Sciatic nerve (tissue), 2 donors: ENCODE measurements at places on chromosomes 3 and 15.

- DNase-seq = peak; percentile 94
Measured at GRCh38 chr3:134485075-134485717, 589 bp downstream of the ANAPC13 start.

DNA sequence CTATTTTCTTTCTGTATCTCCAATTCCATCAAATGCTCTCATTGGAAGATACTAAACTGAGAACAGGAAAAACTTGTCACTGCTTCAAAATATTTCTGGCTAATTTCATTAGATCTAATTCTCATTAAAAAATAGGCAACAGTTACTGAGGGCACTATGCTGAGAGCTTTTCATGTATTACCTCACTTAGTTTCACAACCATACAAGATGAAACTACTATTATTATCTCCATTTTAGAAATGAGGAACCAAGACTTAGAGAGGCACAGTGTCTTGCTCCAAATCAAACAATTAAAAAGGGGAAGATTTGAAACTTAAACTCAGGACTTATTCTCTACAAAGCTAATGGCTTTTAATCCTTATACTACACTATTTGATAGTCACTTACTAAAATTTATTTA lies 7.2 kb upstream of the OTOL1 start:
- DNase-seq = no peak

DNA sequence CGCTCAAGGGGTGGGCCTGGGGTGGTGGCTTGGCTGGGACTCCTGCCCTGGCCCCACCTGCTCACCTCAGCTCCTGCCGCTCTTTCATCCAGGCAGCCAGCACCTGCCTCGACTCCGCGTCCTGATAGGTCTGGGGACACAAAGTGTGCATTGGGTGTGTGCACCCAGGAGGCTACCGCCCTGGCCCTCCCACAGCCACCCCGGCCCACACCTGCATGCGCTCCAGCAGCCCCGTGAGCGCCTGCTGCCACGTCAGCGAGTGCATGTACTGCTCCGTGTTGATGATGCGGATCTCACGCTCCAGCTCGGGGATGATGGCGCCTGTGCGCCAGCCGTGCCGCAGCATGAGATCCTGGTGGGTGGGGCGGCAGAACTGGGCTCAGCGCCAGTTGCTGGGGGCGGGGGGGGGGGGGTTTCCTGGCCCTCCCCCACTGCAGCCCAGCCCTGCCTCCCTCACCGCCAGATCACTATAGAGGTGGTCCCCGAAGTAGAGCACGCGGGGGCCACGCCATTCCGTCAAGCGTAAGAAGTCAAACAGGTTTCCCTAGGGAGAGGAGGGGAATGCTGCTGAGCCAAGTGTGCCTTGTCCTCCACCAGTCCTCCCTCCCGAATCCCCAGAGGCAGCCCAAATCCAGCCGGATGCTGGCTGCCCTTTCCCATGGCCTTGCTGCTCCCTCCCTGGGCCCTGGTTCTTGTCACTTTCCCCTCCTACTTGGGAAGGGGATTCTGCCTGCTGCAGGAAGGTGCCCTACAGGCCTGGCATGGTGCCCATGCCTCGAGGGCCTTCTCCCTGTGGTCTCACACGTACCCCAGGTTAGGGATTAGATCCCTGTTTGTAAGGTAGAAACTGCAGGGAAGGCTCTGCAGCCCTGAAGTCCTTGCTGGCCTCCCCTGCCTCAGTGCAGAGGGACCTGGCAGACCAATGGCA lies 8.6 kb downstream of the NT5DC2 start:
- DNase-seq = peak; percentile 61

- DNase-seq = no peak
Measured at GRCh38 chr3:179452176-179452564, 900 bp upstream of the GNB4 start.

- DNase-seq = no peak
Measured at GRCh38 chr15:41825572-41826535, 2.0 kb upstream of the JMJD7 start.

DNA sequence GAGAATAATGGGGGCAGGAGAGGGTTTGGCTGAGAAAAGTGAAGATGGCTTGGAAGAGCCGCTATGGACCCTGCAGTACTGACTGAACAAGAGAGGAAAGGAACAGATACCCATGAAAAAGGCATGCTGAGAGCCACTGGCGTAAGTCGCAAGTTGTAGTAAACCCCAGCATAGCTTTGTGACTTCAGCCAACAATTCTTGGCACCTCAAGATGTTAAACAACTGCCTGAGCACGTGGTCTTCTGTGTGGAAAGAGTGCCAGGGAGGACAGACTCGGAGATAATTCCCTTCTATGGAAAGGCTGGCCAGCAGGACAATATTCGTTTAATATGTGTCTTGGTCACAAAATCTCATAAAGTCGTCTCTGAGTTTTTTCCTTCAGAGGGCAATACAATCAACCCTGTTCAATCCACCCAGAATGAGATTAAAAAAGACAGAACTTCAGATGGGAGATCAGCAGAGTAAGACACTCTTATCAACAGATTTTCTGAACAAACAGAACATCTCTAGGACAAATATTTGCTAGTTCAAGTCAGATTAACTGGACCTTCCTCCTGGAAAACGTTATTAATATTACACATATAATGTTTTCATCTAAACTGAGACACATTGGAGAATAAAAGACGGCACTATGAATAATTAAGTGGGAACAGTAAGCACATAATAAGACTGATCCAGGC lies 49.2 kb downstream of the NEK10 start:
- DNase-seq = no peak

DNA sequence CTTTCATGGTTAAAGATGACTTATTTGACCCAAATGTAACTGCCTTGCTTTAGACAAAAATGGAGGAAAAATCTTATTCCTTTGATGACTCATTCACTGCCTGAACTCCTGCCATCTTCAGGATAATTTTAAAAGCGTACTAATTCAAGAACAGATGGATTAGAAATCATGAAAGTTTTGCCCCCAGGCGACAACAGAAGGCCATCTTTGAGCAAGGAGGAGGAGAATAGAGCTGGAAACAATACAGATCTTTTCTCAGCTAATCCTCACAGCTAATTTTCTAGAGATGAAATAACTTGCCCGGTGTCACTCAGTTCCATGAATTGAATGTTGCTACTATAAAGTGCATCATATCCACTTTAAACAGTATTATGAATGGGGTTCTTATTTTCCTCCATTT lies 324.7 kb upstream of the RARB start:
- no peak for DNase-seq

GRCh38 chr15:36252146-36252711 lies 327.2 kb upstream of the CDIN1 start:
- DNase-seq = no peak

DNA sequence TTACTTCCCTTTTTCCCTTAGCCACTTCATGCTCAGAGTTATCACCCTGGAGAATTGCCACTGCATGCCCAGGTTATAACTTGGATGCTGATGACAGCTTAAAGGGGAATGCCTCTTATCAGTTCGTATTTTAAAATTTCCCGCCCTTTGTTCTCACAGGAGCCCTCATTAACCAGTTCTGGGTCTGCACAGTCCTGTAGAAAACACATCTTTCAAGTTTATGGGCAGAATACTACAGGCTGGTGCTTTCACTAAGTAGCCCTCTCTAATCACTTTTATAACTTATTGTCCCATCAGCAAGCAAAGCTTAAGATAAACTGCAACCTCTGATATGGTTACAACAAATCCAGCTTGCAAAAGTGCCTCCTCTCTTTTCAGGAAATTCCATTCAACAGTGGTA lies 587.3 kb upstream of the UBE2E2 start:
- no peak for DNase-seq

DNA sequence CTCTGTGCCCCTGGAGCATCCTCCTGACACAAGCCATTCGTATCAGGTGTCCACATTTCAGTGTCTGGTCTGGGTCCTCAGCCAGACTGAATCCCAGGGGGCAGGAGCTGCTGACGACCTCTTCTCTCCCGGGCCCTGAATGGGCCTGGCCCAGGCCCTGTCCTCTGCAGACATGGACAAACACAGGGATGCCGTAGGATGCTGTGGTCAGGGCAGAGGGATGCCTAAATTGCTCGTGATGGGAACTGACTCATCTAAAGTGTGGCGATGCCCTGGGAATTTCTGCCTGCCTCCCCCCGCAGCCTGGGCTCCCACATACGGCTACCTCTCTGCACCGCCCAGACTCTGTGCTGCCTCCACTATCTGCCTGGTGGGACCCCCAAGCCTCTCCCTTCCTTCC lies 58.5 kb upstream of the CTSH start:
- DNase-seq = no peak

- DNase-seq = peak; percentile 80
Measured at GRCh38 chr3:188348435-188349244, 194.7 kb downstream of the LPP start.

DNA sequence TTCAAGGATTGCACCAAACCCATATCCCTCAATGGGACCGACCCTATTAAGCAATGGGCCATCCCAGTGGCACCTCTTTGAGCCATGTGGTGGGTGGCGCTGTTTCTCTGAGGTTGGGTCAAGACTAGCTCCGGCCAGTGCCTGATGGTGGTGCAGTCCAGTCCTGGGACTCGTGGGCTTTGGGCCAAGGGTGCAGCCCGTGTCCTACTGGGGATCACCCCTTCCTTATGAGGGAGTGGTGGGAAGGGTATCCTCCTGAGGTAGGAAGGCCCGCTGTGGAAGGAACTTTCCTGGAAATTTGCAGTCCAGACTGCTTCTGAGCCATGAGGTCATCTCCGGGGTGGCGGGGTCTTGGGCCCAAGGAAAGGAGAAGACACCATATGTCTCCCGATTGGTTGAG lies 231.6 kb downstream of the SNRPN start:
- DNase-seq = no peak

DNA sequence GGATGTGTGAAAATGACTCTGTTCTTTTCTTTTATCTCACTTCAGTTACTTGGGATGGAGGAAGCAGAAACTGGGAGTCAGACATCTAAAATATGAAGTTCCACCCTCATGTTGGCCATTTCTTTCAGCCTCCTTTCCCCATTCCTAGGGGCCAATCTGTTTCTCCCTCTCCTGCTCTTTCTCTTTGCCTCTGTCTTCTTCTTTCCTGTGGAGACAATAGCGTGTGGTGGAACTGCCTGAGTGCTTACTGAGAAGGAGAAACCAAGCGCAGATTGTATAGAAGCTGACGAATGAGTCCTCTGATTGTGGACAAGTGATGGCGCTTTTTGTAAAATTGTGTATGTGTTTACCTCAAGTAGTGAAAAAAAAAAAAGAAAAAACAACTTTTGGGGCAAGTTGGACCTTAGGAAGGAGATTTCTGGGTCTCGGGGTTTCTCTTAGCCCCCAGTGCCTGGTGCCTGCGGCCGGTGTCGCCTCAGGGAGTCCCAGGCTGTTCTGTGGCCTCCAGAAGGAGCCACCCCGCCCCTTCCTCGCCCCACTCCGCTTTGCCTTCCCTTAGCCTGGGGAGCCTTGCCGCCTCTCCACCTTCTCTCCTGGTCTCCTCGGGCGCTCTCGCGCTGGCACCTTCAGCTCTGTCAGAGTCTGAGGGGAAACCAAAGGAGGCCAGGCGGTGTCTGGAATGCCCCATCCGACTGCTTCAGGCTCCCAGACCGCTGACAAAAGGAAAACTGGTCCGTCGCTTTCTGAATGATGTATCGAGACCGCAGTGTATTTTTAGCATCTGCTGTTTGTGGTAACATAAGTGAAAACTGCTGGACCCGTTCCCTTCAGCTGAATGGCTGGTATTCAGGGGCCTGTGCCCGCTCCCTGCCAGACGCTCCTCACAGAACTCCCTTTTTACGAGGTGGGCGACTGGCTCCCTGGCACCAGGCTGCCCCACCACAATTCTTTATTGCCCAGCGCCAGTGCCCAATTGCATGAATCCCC lies 30.1 kb downstream of the SCG5 start:
- DNase-seq = no peak

DNA sequence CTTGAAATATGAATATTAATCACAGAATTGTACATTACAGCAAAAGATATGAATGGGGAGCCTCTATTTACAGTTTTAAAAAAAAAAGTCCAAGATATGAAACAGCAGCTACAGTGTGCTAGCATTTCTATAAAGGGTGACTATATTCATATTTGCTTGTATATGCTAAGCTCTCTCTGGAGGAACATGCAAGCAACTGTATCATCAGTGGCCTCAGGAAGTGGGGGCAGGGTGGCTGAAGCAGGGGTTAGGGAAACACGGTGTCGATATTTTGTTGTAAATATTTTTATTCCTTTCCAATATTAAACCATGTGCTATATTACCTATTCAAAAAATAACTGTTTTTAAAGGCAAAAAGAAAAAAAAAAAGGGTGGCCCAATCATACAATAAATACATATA lies 2.3 kb downstream of the UACA start:
- no peak for DNase-seq

GRCh38 chr3:132709761-132710160 lies 12.4 kb downstream of the NPHP3 start:
- DNase-seq = no peak

DNA sequence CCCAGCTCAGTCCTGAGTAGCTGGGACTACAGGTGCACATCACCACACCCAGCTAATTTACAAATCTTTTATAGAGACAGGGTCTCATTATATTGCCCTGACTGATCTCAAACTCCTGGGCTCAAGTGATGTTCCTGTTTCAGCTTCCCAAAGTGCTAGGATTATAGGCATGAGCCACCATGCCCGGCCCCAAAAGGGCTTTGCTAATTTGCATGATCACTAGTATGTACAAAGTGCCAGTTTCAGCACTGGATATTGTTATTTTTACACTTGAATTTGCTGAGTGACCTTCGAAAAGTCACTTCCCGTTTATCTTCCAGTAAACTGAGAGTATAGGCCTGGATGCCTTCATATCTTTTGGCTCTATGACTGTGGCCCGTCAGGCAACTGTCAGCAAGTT lies 12.2 kb downstream of the CLN6 start:
- DNase-seq = peak; percentile 9

DNA sequence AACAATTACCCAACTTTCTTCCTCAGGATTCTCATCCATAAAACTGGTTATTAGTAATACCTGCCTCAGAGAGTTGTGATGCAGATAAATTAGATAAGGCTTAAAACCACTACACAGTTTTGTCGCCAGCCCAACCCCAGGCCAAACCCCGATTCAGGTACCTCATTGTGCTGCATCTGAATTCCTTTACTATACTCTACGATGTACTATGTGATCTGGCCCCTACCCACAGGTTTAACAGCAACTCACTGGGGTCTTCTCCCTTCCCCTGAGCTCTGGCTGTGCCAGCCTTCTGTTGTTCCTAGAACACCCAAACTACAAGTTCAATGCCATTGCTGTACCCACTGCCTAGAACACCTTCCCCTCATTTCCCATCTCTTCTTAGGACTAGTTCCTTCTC lies 64.6 kb downstream of the MYO5A start:
- no peak for DNase-seq

DNA sequence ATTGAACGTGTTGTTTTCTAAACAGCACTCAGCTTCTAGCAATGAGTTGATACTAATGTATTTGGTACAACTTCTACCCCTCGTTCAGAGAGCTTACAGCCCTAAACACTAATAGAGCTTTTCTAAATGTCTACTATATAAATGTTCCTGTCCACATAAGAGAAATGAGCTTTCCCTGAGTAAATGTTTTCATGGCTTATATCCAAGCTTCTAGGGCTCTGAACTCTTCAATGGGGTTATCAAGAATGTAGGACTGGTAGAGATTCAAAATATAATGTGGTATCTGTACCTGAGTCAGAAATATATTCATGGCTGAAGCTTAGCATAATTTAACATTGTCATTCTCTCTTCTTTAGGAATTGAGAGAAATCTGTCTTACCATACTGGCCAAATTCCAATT lies 73.4 kb downstream of the SERPINI1 start:
- no peak for DNase-seq
